ENCODE measurements at places on chromosomes 6 and 20.

- DNase-seq = no peak
Measured at GRCh38 chr6:169175360-169175887, 78.2 kb downstream of the THBS2 start.

DNA sequence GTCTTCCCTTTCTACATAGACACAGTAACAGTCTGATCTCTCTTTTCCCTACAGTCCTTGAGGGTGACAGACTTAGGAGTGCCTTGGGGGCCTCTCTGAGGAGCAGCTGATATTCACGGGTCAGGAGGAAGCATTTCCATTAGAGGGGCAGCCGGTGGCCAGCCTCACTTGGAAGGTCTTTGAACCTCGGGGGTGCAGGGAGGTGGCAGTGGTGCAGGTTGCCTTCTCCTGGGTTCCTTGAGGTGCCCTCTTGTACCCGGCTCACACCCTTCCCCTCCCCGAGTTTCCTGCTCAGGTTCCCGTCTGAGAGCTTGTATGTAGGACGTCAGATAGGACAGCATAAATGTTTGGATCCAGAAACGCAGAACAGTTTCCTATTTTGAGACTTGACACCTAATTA, 2.5 kb downstream of the RTEL1 start:
- no peak for DNase-seq

- no peak for DNase-seq
Measured at GRCh38 chr6:73231986-73232391, 6.7 kb upstream of the KHDC1L start.

DNA sequence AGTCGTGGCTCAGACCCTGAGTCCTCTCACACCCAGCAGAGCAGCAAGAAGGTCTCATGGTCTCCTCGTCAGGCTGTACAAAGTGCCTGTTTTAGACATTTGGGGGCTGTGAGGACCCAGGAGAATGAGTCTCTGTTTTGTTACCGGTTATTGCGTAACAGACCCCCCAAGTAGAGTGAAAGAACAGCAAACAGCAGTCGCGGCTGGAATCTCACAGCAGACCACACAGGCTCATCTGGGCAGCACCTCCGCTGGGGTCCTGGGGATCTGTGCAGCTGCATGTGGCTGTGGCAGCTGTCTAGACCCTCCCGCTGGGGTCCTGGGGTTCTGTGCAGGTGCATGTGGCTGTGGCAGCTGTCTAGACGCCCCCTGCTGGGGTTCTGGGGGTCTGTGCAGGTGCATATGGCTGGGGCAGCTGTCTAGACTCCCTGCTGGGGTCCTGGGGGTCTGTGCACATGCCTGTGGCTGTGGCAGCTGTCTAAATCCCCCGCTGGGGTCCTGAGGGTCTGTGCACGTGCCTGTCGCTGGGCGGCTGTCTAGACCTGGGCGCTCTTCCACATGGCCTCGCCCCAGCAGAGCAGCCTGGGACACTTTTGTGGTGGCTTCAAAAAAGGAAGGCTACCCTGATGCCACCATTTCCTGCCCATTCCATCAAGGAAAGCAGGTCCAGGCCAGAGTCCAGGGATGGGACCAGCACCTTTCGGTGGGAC, 24.7 kb downstream of the ENTPD6 start:
- no peak for DNase-seq

DNA sequence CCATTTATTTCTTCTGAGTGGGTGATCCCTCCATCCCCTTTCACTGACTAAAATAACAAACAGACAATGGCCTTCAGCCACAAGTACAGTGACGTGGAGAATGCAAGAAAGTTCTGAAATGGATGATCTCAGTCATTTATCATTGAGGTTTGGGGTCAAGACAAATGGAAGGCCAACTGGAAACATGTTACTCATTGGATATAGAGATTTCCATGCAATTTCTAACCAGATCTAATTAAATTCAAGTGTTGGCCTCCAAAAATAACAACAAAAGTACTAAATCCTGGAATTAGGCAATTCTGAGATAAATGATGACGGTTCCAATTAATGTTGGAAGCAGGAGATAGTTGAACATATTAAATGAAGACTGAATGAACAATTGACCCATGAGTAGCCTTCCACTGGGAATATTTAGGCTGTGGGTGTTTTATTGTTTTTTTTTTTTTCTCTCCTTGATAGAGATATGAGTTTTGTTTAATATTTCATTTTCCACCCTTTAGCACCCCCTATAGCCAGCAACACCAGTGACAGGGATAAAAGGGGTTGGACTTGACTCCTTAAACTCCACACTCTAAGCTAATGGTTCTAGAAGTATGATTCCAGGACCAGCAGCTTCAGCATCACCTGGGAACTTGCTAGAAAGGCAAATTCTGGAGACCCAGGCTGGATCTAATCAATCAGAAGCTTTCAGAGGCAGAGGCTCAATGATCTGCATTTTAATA, 112.8 kb downstream of the BCAS1 start:
- DNase-seq = no peak

DNA sequence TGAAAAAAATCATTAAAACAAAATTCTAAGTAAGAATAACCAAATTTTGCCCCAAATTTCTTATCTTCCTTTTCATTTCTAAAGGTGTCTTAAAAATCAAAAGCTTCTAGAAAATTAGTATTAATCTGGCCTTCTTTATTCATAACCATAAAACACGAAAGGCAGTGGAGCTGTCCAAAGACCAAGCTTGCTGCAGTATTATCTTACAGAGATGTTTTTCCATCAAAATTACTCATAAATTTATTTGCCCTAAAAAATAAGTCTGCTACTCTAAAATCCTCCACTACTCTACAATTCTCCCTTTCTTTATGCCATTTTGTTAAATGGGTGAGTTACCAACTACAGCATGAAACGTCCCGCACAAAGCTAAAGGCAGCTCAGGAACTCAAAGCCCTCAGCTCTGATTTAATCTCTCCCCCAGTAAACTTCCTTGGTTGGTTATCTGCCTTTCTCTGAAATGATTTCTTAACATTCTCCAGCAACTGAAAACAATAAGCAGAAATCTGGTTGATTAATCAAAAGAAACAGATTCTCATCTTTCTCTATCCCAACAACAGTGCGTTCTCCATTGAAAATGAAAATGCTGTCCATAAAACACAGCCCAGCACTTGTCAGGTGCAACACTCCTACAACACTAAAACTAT, 2.1 kb downstream of the USP49 start:
- DNase-seq = no peak

GRCh38 chr6:110693296-110693695, 122.0 kb downstream of the CDK19 start:
- no peak for DNase-seq

GRCh38 chr20:11772226-11772730, 145.4 kb upstream of the BTBD3 start:
- DNase-seq = no peak

DNA sequence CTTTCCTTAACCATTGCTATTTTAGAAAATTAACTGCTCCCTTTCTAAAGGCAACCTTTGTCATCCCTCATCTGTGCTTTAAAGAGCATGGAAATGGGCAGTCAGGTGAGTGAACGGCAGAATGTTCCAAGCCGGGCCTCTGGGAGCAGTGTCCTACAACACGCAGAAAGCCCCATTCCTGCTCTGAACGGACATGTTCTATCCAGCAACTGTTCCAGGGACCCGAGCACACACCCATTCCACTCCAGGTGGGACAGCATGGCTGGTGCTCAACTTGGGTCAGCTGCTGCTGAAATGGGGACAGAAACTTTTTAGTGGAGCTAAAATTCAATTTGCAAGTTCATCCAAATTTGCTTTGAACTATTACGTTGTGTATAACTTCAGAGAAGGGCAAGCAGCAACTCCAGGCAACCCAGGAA, 26.7 kb downstream of the DIDO1 start:
- DNase-seq = no peak

DNA sequence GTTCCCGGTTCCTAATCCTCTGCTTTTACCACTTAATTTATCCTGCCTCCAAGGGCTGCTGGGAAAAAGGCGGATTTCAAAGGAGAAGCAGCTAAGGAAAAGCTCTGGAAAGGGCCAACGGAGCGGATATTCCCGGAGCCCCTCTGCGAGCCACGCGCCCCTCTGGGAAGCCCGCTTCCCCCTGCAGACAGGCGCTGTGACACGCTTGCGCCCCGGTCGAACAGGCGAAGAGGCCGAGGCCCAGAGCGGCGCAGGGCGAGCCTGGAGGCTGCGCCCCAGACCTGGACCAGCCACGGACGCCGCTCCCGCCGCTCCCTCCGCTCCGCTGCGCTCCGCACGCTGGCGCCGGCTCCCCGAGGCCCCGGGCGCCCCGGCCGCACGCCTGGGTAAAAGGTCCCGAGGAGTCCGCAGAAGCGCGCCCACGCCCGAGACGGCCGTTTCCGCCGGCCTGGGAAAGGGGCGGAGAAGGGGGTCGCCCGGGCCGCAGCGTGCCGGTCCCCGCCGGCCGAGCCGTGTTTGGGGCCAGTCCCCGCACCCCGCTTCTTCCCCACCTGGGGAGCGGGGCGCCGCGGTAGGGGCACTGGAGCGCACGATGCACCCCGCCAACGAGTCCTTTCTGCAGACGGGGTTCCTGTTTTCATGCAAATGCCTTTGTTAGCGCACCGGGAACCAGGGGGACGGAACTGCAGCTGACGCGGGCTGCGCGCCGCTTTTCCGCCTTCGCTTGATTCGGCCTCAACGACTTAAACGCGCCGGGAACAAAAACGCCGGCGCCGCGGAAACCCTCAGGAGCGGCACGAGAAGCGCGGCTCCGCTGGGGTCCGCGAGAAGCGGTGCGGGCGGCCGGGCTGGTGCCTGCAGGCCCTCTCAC, 91.9 kb upstream of the SIRPA start:
- DNase-seq = peak; percentile 65

GRCh38 chr20:23407781-23408464, 13.4 kb downstream of the NAPB start:
- DNase-seq = no peak

GRCh38 chr6:156016186-156016976, 560.7 kb upstream of the NOX3 start:
- DNase-seq = no peak

- DNase-seq = no peak
Measured at GRCh38 chr6:121550491-121551010, 115.1 kb downstream of the GJA1 start.

DNA sequence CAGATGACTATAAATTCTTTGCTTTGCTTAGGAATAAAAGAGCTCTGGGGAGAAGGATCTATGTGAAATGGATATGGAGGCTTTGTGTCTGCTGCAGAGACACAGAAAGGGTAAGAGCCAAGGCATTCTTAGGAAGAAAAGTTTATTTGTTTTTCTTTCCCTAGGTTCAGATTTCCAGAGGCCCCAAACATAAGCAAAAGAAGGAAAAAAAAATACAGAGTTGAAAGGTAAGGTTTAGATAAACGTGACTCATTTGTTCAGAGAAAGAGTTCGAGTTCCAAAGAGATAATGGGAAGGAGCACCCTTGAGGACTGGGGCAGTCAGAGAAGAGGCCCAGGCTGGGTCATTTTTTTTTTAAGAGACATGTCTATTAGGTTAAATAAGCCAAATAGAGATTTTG, 27.4 kb upstream of the BMP5 start:
- DNase-seq = no peak

DNA sequence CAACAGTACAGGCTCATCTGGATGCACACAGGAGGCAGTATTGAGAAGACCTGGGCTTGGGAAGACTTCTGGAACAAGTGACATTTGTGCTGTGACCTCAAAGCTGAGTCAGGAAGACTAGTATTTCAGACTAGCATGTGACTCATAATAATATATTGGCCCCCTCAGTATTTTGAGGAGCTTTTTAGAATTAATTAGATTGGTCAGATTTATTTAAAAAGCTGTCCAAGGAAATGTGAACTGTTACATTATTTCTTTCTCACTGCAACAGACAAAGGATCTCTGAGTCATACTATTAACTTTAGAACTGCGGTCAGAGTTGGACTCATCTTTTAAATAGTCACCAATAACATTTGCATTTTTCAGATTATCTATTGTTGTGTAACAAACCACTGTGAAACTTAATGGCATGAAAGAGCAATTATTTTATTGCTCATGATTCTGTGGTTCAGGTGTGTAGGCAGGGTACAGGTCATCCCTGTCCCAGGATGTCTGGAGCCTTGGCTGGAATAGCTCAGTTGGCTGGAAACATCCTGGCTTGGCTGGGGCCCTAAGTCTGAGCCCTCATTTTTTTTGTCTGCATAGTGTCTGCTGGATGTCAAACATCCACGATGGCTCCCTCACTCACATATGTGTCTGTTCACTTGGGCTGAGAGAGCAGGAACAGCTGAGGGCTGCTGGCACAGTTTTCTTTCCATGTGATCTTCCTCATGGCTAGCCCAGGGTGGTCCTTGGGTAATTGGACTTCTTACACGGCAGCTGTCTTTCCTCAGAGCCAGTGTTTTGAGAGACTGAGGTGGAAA, 46.9 kb downstream of the MAP3K4 start:
- DNase-seq = no peak

- peak; percentile 70 for DNase-seq
Measured at GRCh38 chr6:121851056-121851455, 415.6 kb downstream of the GJA1 start.

GRCh38 chr20:41171736-41172295, 34.5 kb downstream of the PLCG1 start:
- no peak for DNase-seq

DNA sequence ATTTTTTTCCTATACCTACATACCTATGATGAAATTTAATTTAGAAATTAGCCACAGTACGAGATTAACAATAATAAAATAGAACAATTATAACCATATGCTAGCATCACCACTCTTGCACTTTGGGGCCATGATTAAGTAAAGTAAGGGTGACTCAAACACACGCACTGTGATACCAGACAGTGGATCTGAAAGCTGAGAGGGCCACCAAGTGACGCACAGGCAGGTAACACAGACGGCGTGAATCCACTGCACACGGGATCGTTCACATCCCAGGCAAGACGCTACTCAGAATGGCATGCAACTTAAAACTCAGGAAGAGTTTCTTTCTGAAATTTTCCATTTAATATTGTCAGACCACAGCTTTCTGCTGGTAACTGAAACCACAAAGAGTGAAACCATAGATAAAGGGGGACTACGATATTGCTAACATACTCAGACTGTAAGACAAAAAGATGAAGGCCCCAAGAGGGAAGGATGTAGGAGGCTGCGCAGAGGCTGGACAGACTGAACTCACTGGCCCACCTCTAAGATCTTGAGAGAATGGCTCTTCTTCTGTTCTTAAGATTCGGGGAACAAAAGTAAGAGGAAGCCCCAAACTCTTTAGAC, 17.9 kb downstream of the RRBP1 start:
- DNase-seq = no peak

GRCh38 chr6:52475307-52475706, 55.2 kb downstream of the EFHC1 start:
- no peak for DNase-seq

DNA sequence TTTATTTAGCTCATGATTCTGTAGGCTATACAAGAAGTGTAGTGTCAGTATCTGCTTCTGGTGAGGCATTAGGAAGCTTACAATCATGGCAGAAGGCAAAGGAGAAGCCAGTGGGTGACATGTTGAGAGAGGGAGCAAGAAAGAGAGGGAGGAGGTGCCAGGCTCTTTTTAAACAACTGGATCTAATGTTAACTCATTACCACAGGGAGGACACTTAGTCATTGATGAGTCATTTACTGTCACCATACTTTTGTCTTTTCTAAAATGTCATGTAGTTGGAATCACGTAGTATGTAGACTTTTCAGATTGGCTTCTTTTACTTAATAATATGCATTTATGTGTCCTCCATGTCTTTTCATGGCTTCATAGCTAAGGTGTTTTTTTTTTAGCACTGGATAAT, 58.1 kb downstream of the NUS1 start:
- DNase-seq = no peak
